ENCODE measurements at places on chromosomes 2 and 18.
A peak's percentile ranks its signal among the peaks of the same experiment; 100 is the strongest.

DNA sequence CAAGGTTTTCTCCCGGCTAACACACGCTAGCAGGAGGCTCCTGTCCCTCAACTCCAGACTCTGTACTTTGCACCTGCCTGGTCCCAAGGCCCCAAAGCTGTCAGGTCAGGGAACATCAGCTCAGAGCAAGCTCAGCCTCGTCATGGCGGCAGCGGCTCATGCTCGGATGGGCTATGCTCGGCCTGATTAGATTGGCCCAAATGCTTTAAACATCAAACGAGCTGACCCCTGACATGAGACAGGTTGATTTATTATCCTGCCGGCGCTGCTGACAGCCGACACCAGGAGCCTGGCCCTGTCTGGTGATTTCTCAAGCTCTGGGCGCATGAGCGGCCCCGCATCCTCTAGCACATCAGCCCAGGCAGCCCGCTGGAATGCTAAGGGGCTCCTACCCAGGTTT lies 436.4 kb downstream of the EIPR1 start:
- DNase-seq, result no peak
- H3K4me3 ChIP-seq, result no peak overlapping the region
- no peaks in the 10 kb centered on the region for H3K4me1 ChIP-seq
- no peaks in the 10 kb centered on the region for H3K36me3 ChIP-seq
- H3K27ac ChIP-seq, result no peak overlapping the region

GRCh38 chr2:177413703-177414102 lies 21.1 kb downstream of the AGPS start:
- H3K27ac ChIP-seq, result no peak overlapping the region
- H3K36me3 ChIP-seq, result no peaks in the 10 kb centered on the region
- no peaks in the 10 kb centered on the region for H3K27me3 ChIP-seq
- DNase-seq, result no peak
- no peaks in the 10 kb centered on the region for H3K4me1 ChIP-seq

DNA sequence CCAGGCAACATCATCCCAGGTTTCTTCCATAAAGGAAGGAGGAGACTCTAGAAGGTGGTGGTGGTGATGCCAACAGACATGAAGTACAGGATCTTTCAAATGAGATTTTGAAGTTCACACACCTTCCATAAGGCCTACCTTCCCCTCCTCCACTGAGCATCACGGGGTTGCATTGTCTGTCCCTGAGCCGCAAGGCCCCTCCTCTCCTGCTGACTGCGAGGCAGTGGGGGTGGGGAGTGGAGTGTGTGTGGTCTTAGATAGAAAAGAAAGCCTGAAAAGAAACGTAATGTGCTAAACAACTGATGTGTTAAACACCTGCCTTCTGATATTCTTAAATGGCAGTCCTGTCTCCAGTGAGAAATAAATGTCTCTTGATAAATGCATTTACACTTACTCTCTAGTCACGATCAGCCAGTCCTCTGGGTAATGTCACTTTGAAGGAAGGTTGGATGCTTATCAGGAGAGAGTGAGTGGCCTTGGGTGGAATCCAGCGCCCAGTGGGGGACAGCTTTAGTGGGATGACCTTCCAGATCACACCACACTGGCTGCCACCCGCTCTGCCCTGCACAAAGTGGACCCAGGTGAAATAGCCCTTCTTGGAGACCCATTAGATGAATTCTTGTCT lies 5.5 kb upstream of the SCYGR5 start:
- H3K36me3 ChIP-seq, result no peaks in the 10 kb centered on the region
- no peak overlapping the region for H3K4me3 ChIP-seq
- H3K27me3 ChIP-seq, result no peaks in the 10 kb centered on the region

- no peak overlapping the region for H3K27ac ChIP-seq
- H3K4me1 ChIP-seq, result peaks cover 15% of the 10 kb centered on the region
- H3K27me3 ChIP-seq, result no peaks in the 10 kb centered on the region
- no peak for DNase-seq
- H3K4me3 ChIP-seq, result peak overlapping the region; percentile 29
- no peaks in the 10 kb centered on the region for H3K36me3 ChIP-seq
Observed at GRCh38 chr18:70296289-70296688, 7.4 kb downstream of the SOCS6 start.

- H3K27ac ChIP-seq, result no peak overlapping the region
- no peaks in the 10 kb centered on the region for H3K27me3 ChIP-seq
- no peak for DNase-seq
- H3K36me3 ChIP-seq, result no peaks in the 10 kb centered on the region
- no peak overlapping the region for H3K4me3 ChIP-seq
Observed at GRCh38 chr2:46796843-46797625, 118.6 kb downstream of the MCFD2 start.

- peak; percentile 76 for DNase-seq
- peaks cover 6% of the 10 kb centered on the region for H3K4me1 ChIP-seq
- no peaks in the 10 kb centered on the region for H3K36me3 ChIP-seq
- H3K27ac ChIP-seq, result no peak overlapping the region
- H3K27me3 ChIP-seq, result no peaks in the 10 kb centered on the region
Observed at GRCh38 chr2:102021779-102022178, 30.0 kb downstream of the IL1R2 start.

- no peaks in the 10 kb centered on the region for H3K36me3 ChIP-seq
- peak overlapping the region; percentile 77 for H3K4me3 ChIP-seq
- H3K4me1 ChIP-seq, result peaks cover 7% of the 10 kb centered on the region
- peak overlapping the region; percentile 93 for H3K27ac ChIP-seq
- peak; percentile 11 for DNase-seq
Observed at GRCh38 chr2:38375696-38376345, 1.3 kb downstream of the ATL2 start.

- no peaks in the 10 kb centered on the region for H3K36me3 ChIP-seq
- DNase-seq, result no peak
- H3K27me3 ChIP-seq, result peaks cover 23% of the 10 kb centered on the region
- H3K27ac ChIP-seq, result no peak overlapping the region
- no peak overlapping the region for H3K4me3 ChIP-seq
Observed at GRCh38 chr2:136110526-136110925, 7.4 kb downstream of the CXCR4 start.

GRCh38 chr2:145258903-145259579 lies 739.1 kb upstream of the ZEB2 start:
- H3K4me1 ChIP-seq, result no peaks in the 10 kb centered on the region
- no peaks in the 10 kb centered on the region for H3K27me3 ChIP-seq
- DNase-seq, result peak; percentile 80
- H3K4me3 ChIP-seq, result no peak overlapping the region
- H3K27ac ChIP-seq, result no peak overlapping the region

DNA sequence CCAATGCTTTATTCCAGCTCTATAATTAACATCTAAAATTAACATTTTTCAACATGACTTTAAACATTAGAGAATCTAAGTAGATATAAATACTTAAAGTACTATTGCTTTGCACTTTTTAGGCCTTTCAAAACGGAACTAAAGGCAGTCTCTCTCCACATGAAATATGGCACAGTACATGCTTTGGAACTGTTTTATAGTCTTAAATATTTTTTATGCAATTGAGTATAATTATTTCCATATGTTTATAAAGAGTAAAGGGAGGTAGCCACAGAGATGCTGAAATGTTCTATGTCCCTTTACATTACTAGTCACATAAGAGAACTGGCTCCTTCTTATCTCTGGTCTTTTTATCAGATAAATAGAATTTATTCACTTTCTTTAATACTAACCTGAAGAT lies 674.0 kb downstream of the PLCL1 start:
- no peak overlapping the region for H3K4me3 ChIP-seq
- no peaks in the 10 kb centered on the region for H3K27me3 ChIP-seq
- no peak overlapping the region for H3K27ac ChIP-seq
- H3K4me1 ChIP-seq, result no peaks in the 10 kb centered on the region
- DNase-seq, result no peak

GRCh38 chr2:40512256-40512655 lies 60.4 kb upstream of the SLC8A1 start:
- no peaks in the 10 kb centered on the region for H3K36me3 ChIP-seq
- H3K4me3 ChIP-seq, result no peak overlapping the region
- H3K4me1 ChIP-seq, result no peaks in the 10 kb centered on the region

DNA sequence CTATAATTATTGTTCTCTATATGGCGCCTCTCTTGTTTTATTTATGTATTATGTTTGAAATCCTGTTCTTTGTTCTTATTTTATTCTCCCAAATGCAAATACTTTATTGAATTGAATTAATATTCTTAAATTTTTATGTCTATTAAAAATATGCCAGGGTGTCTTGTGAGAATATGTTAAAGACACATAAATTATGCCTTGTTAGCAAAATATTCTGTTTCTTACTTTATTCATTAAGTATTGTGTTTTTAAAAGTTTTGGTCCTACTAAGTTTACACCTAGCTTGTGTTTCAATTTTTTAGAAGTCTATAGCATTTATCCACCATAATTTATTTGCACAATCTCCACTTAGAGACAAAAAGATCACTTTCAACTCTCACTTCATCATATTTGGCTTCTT lies 741.5 kb upstream of the SLC39A10 start:
- H3K4me1 ChIP-seq, result no peaks in the 10 kb centered on the region
- H3K36me3 ChIP-seq, result no peaks in the 10 kb centered on the region
- DNase-seq, result no peak
- H3K27ac ChIP-seq, result no peak overlapping the region
- no peak overlapping the region for H3K4me3 ChIP-seq

- DNase-seq, result no peak
- peak overlapping the region; percentile 83 for H3K4me3 ChIP-seq
- H3K27me3 ChIP-seq, result no peaks in the 10 kb centered on the region
- H3K27ac ChIP-seq, result peak overlapping the region; percentile 19
Observed at GRCh38 chr2:241507430-241508239, 749 bp downstream of the STK25 start.

DNA sequence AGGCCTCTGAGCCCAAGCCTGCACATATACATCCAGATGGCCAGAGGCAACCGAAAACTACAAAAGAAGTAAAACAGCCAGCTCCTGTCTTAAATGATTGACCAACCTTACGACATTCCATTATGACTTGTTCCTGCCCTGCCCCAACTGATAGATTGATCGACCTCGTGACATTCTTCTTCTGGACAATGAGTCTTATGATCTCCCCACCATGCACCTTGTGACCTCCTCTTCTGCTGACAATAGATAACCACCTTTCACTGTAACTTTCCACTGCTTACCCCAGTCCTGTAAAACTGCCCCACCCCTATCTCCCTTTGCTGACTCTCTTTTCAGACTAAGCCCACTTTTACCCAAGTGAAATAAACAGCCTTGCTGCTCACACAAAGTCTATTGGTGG lies 670.0 kb upstream of the PKDCC start:
- H3K4me3 ChIP-seq, result no peak overlapping the region
- no peaks in the 10 kb centered on the region for H3K36me3 ChIP-seq
- no peak for DNase-seq
- no peak overlapping the region for H3K27ac ChIP-seq

DNA sequence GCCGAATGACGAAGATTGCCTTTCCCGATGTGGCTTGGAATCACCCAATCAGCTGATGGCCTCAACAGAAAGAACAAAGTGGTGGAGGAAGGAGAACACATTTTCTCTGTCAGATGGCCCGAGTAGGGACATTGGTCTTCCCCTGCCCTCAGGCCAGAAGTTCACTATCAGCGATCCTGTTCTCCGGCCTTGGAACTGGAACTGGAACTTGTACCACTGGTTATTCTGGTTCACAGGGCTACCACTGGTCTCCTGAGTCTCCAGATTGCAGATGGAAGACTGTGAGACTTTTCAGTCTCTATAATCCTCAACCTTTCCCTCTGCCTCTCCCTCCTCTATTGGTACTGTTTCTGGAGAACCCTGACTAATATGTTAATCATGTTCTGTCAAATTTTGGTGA lies 180.4 kb downstream of the ANKRD30B start:
- no peak for DNase-seq
- no peaks in the 10 kb centered on the region for H3K36me3 ChIP-seq
- no peaks in the 10 kb centered on the region for H3K27me3 ChIP-seq
- H3K4me3 ChIP-seq, result no peak overlapping the region
- no peaks in the 10 kb centered on the region for H3K4me1 ChIP-seq

- no peak overlapping the region for H3K27ac ChIP-seq
- no peaks in the 10 kb centered on the region for H3K36me3 ChIP-seq
- DNase-seq, result peak; percentile 1
Observed at GRCh38 chr18:32138332-32138982, 46.8 kb downstream of the RNF138 start.

- H3K4me3 ChIP-seq, result no peak overlapping the region
- no peaks in the 10 kb centered on the region for H3K36me3 ChIP-seq
- peak overlapping the region; percentile 1 for H3K27ac ChIP-seq
- DNase-seq, result no peak
Observed at GRCh38 chr2:55010915-55011314, 39.3 kb downstream of the RTN4 start.

- DNase-seq, result no peak
- no peaks in the 10 kb centered on the region for H3K27me3 ChIP-seq
- no peak overlapping the region for H3K4me3 ChIP-seq
- H3K27ac ChIP-seq, result no peak overlapping the region
- no peaks in the 10 kb centered on the region for H3K4me1 ChIP-seq
Observed at GRCh38 chr2:240463866-240464481, 28.5 kb downstream of the GPC1 start.

DNA sequence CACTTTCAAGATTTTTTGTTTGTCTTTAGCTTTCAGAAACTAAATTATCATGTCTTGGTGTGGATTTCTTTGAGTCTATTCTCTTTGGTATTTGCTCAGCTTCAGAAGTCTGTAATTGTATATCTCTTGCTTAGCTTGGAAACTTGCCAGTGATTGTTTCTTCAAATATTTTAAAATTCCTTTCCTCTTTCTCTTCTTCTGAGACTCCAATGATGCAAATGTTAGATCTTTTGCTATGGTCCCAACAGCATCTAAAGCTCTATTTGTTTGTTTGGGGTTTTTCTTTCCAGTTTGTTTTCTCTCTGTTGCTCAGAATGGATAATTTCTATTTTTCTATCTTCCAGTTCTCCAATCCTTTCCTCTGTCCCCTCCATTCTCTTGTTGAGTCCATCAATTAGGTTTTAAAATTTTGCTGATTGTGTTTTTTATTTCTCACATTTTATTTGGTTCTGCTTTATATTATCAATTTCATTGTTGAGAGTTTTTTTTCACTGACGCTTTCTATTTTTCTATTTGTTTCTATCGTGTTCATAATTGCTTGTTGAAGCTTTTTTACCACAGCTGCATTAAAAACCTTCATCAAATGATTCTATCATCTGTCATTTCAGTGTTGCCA lies 81.5 kb upstream of the DAPL1 start:
- no peak for DNase-seq
- H3K27ac ChIP-seq, result no peak overlapping the region
- H3K36me3 ChIP-seq, result no peaks in the 10 kb centered on the region
- no peaks in the 10 kb centered on the region for H3K4me1 ChIP-seq
- no peaks in the 10 kb centered on the region for H3K27me3 ChIP-seq

GRCh38 chr18:65725251-65726050 lies 25.4 kb upstream of the CDH7 start:
- no peak overlapping the region for H3K4me3 ChIP-seq
- no peaks in the 10 kb centered on the region for H3K27me3 ChIP-seq
- no peaks in the 10 kb centered on the region for H3K4me1 ChIP-seq
- no peak for DNase-seq

GRCh38 chr18:14939141-14939540 lies 191.2 kb downstream of the ANKRD30B start:
- H3K36me3 ChIP-seq, result no peaks in the 10 kb centered on the region
- no peaks in the 10 kb centered on the region for H3K27me3 ChIP-seq
- H3K4me3 ChIP-seq, result no peak overlapping the region
- H3K27ac ChIP-seq, result no peak overlapping the region
- no peaks in the 10 kb centered on the region for H3K4me1 ChIP-seq
- no peak for DNase-seq

GRCh38 chr2:39508198-39508597 lies 71.1 kb upstream of the MAP4K3 start:
- H3K36me3 ChIP-seq, result no peaks in the 10 kb centered on the region
- no peak overlapping the region for H3K4me3 ChIP-seq
- peaks cover 42% of the 10 kb centered on the region for H3K4me1 ChIP-seq
- peak overlapping the region; percentile 41 for H3K27ac ChIP-seq

GRCh38 chr18:40215979-40216378 lies 1739.1 kb upstream of the PIK3C3 start:
- DNase-seq, result no peak
- H3K4me1 ChIP-seq, result no peaks in the 10 kb centered on the region
- H3K4me3 ChIP-seq, result no peak overlapping the region
- no peaks in the 10 kb centered on the region for H3K27me3 ChIP-seq
- no peaks in the 10 kb centered on the region for H3K36me3 ChIP-seq

Data from astrocyte (in vitro differentiated cells and primary cell).